ENCODE measurements at places on chromosomes 5 and 9. TPM values are rescaled to one million over a fixed set of nuclear protein-coding genes. Genes with fewer than 3 reads are reported as not detected.

Gene SLC34A1
- total RNA-seq: not detected

Gene ZNF474
- total RNA-seq: 0.21 TPM

Gene COL23A1
- not detected for total RNA-seq

Gene PCDHGB2
- total RNA-seq: 0.13 TPM

Gene NTRK2
- total RNA-seq: not detected

Gene LAMC3
- total RNA-seq: 2.1 TPM

Gene SPAG8
- total RNA-seq: 0.76 TPM

Gene CNTRL
- total RNA-seq: 6.6 TPM

Gene NOP16
- total RNA-seq: 126 TPM

Gene RANBP17
- 2.9 TPM for total RNA-seq

Gene IL13
- not detected for total RNA-seq

Gene CCNO
- total RNA-seq: 8.3 TPM

Gene ELAVL2
- total RNA-seq: 0.06 TPM

Gene ANKDD1B
- not detected for total RNA-seq

Gene LCN12
- total RNA-seq: 1.3 TPM

Gene GPX3
- 22.8 TPM for total RNA-seq

Gene SLC9A3
- total RNA-seq: 2.0 TPM

Gene PKN3
- 13.4 TPM for total RNA-seq

Gene PTAR1
- total RNA-seq: 17.7 TPM

Gene SLC6A19
- total RNA-seq: 0.08 TPM

Gene PCDHB8
- 0.32 TPM for total RNA-seq

Gene CDC20B
- 0.09 TPM for total RNA-seq

Gene CD72
- total RNA-seq: 0.13 TPM

Gene PPP2R2B
- 0.19 TPM for total RNA-seq

Gene ADAMTS12
- total RNA-seq: 6.6 TPM

Gene SNCAIP
- not detected for total RNA-seq

Gene KIAA0825
- 0.50 TPM for total RNA-seq

Gene NOL6
- 69.2 TPM for total RNA-seq

Gene GEMIN5
- 23.6 TPM for total RNA-seq

Gene SPINK5
- total RNA-seq: not detected

Gene PLPP7
- total RNA-seq: not detected

Gene C9orf50
- total RNA-seq: not detected

Gene BTNL8
- not detected for total RNA-seq

Gene IL9
- total RNA-seq: not detected

Gene CYFIP2
- 20.2 TPM for total RNA-seq

Gene SAXO1
- not detected for total RNA-seq

Gene SNX18
- total RNA-seq: 7.3 TPM

Gene TMEM232
- total RNA-seq: not detected

Gene CKMT2
- total RNA-seq: not detected

Gene SHC3
- total RNA-seq: 0.32 TPM

Gene UNC13B
- 8.6 TPM for total RNA-seq

Gene COL15A1
- total RNA-seq: 0.56 TPM

Gene MEGF10
- not detected for total RNA-seq

Gene OTP
- total RNA-seq: 0.13 TPM

Gene SCGB3A2
- total RNA-seq: not detected

Gene FAM120A
- 84.7 TPM for total RNA-seq

Gene UBE2D2
- total RNA-seq: 162 TPM

Gene SLC6A3
- total RNA-seq: 0.53 TPM

Gene ARID3C
- total RNA-seq: not detected

Gene LHX3
- 0.13 TPM for total RNA-seq

Gene FOXD4L5
- not detected for total RNA-seq

Gene PFDN1
- total RNA-seq: 92.5 TPM

Gene PRRX2
- 11.3 TPM for total RNA-seq

Gene TNC
- 0.59 TPM for total RNA-seq

Gene PCDHGA4
- 0.08 TPM for total RNA-seq

Measured in A549 treated with GW870086 at 1 μM for 4 hours (cell line).